Osteoblast (primary cell): ENCODE measurements at places on chromosomes 4 and X. TPM values are rescaled to one million over a fixed set of nuclear protein-coding genes. Genes with fewer than 3 reads are reported as not detected.

GRCh38 chrX:79130857-79131256 lies 13.6 kb upstream of the GPR174 start:
- DNase-seq = no peak

GRCh38 chr4:51836549-51836948 lies 6.4 kb upstream of the DCUN1D4 start:
- DNase-seq = no peak

GRCh38 chrX:122218666-122219065 lies 965.4 kb upstream of the GRIA3 start:
- no peak for DNase-seq

DNA sequence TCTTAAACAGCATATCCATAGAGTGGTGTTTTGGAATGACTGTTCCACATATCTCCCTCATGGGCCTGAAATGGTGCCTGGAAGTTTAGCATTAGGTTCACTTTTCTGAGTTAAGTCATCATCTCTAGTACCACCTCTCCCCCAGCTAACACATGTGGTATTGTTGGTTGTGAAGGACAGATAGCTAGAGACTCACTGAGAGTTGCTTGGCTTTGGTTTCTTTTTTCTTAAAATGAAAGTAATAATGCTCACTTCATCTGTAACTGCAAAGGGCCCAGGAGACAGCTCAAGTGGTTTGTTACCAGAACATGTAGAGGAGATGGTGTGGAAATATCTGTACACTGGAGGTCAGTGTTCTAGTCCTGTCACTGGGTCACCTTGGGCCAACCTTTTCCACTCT lies 90.9 kb downstream of the EFNB1 start:
- no peak for DNase-seq

GRCh38 chr4:43457866-43458265 lies 565.4 kb downstream of the GRXCR1 start:
- no peak for DNase-seq

- no peak for DNase-seq
These were observed 52.1 kb downstream of the KLHL34 start for GRCh38 chrX:21606002-21606401.

GRCh38 chr4:8362483-8362882 lies 78.0 kb downstream of the ACOX3 start:
- DNase-seq = no peak

DNA sequence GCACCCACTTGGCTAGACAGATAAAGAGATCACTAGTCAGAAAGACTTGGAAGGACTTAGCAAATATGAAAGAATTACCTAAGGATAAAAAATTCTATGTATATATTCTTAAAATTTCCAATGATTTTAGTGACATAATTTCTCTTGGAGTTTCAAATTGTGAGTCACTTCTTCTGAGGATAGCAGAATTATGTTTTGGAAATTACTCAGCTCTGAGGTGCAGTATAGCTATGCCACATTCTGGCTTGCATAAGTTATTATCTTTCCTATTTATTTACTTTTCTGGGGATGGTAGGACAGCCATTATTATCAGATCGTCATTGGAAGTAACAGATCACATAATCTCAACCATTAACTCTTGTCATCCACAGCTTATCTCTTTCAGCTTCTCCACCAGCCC lies 853.5 kb downstream of the TRIML1 start:
- peak; percentile 14 for DNase-seq

DNA sequence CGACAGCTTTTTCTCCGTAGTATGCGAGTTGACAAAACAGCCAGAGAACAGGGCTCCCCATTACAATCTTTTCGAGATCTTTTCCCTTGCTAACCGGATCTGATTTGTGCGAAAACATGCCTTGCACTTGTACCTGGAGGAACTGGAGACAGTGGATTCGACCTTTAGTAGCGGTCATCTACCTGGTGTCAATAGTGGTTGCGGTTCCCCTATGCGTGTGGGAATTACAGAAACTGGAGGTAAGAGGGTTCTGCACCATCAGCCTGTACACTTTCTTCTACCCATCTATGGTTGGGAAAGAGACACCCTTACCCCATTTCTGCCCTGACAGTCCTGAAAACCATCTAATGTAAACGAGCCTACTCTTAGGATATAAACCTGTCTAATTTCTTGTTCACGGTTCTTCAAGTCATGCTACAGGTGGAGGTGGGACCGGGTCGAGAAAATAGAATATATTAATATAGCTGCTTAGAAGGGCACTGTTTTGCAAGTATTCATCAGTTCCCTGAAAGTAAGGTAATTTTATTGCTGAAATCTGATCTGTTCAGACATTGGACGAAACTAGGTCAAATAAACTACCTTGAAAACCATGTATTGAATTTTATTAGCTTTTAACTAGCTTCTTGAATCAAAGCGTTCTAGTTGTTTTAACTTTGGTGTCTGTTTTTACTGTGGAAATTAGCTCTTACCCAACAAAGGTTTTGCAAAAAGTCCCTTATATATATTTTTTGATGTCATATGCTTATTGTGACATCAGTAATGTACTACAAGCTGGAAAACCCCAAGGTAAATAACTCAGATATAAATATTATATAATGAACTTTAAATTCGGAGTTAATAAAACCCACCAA lies 869 bp downstream of the TMEM184C start:
- no peak for DNase-seq

- no peak for DNase-seq
These were observed 110.7 kb downstream of the CFAP299 start for GRCh38 chr4:80446248-80446647.

GRCh38 chr4:161828061-161828460 lies 335.7 kb downstream of the FSTL5 start:
- DNase-seq = no peak

NSUN7 gene
- under 0.01 and 0.29 TPM in 2 replicates for total RNA-seq

ZXDB gene
- 11.5 and 12.3 TPM in 2 replicates for total RNA-seq

KLHL34 gene
- under 0.01 TPM in 1 of 2 replicates, not detected in the other for total RNA-seq

RNF128 gene
- 0.59 and 0.72 TPM in 2 replicates for total RNA-seq

FDCSP gene
- total RNA-seq = not detected in 2 replicates
